ENCODE measurements at places on chromosomes 2 and 18.

GRCh38 chr18:37853706-37854105 lies 288.1 kb upstream of the CELF4 start:
- no peak for DNase-seq

- DNase-seq = no peak
Observed at GRCh38 chr2:21715887-21716286, 592.1 kb downstream of the TDRD15 start.

GRCh38 chr2:215791481-215791937 lies 221.8 kb downstream of the MREG start:
- DNase-seq = no peak

DNA sequence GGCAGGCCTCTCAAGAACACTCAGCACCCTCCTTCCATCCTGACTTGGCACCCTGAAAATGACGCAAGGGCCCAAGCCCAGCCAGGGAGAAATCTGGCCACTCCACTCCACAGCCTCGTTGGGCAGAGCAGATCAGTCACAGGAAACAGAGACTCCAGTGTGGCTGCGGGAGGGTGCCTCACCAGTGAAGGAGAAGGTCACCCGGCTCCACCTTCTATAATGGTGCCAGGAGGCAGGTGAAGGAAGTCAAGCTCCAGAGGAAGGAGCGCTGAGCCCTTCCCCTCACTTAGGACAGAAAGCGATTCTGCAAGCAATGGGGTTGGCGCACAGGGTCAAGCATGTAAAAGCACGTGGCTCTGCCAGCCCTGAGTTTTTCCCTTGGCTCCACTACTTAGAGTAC lies 35.3 kb downstream of the CRACDL start:
- DNase-seq = no peak
